ENCODE measurements at places on chromosomes 11 and 22.

GRCh38 chr22:30531651-30532608, 14.6 kb downstream of the SEC14L6 start:
- DNase-seq: no peak

- DNase-seq: no peak
Observed at GRCh38 chr11:23668324-23668723, 808.0 kb upstream of the CCDC179 start.

- DNase-seq: peak; percentile 60
Observed at GRCh38 chr11:2826679-2827056, 58.9 kb downstream of the CDKN1C start.

DNA sequence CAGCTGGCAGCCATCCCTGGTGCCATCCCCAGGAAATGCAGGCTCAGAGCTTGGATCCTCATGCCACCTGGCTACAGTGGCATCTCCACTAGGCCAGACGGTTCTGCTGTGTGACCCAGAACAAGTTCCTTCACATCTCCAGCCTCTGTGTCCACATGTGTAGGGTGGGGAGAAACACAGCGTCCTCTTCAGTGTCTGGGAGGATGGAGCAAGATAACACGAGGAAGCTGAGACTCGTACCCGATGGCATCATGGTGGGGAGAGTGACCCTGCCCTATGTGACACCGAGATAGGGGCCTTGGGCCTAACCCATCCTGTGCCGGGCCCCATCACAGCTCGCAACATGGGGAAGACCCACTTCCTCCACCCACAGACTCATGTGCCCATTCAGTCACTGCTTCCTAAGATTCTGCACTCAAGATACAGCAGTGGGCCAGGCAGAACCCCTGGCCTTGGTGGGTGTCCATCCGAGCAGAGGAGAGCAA, 78.5 kb downstream of the MORC2 start:
- no peak for DNase-seq

- DNase-seq: no peak
Observed at GRCh38 chr11:131584785-131585592, 214.6 kb downstream of the NTM start.

DNA sequence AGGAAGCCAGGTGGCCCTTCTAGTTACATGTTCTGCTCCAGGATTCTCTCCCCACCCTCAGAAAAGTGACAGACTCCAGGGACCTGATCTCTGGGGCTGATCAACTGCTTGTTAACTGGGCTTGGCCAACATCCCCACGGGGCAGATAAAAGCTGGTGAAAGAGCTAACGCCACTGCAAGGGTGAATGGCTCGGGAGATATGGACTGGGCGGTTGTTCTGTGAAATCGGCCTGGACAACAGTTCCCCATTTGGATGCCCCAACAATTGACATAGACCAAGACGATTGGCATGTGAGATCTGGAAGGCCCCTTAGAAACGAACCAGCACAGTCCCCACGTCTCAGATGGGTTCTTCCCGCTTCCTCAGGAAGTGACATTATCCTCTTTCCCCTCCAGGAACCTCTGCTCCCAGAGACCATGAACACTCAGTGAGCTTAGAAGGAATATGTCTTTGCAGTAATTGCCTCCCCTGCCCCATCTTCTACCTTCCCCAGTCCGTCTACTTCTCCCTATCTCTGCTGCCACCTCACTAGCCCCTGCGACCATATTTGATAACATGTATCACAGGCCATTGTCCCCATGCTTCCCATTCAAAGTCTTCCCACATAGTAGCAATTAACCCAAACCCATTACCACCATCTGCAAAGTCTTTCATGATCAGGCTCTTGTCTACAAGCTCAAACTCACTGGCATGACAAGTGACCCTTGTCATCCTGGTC, 5.6 kb upstream of the PRG2 start:
- no peak for DNase-seq
